NCI-H1092 (cell line): ENCODE measurements at places on chromosomes 7 and 10.
A peak's percentile ranks its signal among the peaks of the same experiment; 100 is the strongest.

- DNase-seq: no peak
These were observed 312.8 kb upstream of the PRKCQ start for GRCh38 chr10:6892864-6893263.

- no peak for DNase-seq
These were observed 353.4 kb upstream of the GALNT17 start for GRCh38 chr7:70778585-70778984.

DNA sequence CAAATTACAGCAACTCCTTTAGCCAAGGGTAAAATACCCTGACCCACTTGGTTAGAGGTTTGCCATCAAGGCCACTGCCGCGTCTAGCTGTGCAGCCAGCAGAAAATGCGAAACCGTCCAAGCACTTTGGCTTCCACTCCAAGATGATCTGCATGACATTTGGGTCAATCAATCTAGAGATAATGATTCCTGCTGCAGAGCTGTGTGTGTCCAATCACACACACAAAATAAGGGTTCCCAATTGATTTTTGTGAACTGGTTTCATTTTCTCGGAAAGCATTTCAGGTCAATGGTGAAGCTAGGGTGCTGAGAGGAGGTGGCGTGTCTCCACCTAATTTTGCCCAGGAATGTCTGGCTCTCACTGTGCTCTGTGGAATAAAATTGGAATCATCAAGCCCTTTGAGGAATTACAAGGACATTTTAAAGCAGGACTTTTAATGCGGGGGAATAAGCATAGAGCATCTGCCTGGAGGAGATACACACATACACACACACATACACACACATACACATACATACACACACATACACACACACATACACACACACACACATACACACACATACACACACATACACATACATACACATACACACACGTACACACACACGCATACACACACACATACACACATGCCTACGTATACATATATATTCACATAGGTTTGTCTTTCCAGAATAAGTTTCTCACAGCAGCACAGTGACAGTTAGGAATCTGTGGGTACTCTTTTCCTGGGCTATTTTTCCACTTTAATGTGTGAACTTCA is 59.5 kb downstream of the ACADSB start:
- no peak for DNase-seq

- DNase-seq: peak; percentile 90
These were observed 106.0 kb downstream of the ADARB2 start for GRCh38 chr10:1631282-1631681.

- DNase-seq: no peak
These were observed 60.8 kb downstream of the TSPAN12 start for GRCh38 chr7:120797026-120797645.

GRCh38 chr7:104328296-104328969 is at the start of gene LHFPL3:
TSS of gene LHFPL3 (plus strand) at chr7:104328603.
- peak; percentile 59 for DNase-seq
